ENCODE measurements at places on chromosomes 4 and X.

- DNase-seq, result no peak
Observed at GRCh38 chr4:1297023-1297395, 7.3 kb downstream of the MAEA start.

DNA sequence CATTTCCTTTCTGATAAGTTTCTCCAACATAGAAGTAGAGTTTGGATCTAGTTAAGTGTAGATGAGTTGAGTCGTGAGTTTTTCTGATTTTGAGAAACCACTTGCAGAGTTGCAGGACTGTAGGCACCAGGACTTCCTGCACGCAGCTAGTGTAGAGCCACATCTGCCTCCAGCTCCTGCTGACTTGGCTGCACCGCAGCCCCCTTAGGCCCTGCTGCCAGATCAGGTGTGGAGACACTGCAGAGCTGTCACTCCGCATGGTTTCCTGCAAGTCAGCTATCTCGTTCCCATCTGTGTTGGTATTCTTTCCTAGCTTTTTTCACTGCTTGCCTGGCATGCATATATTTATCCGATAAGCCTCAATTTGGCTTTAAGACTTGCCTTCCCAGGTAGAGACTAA, 48.9 kb downstream of the PCDH7 start:
- DNase-seq, result no peak

- no peak for DNase-seq
Observed at GRCh38 chrX:149205937-149206336, 299.2 kb downstream of the IDS start.

GRCh38 chr4:55675196-55675793, 39.2 kb upstream of the NMU start:
- DNase-seq, result no peak

GRCh38 chr4:54066718-54067129, 2.3 kb upstream of the CHIC2 start:
- no peak for DNase-seq

- DNase-seq, result no peak
Observed at GRCh38 chrX:63354484-63354883, 3.4 kb upstream of the SPIN4 start.

DNA sequence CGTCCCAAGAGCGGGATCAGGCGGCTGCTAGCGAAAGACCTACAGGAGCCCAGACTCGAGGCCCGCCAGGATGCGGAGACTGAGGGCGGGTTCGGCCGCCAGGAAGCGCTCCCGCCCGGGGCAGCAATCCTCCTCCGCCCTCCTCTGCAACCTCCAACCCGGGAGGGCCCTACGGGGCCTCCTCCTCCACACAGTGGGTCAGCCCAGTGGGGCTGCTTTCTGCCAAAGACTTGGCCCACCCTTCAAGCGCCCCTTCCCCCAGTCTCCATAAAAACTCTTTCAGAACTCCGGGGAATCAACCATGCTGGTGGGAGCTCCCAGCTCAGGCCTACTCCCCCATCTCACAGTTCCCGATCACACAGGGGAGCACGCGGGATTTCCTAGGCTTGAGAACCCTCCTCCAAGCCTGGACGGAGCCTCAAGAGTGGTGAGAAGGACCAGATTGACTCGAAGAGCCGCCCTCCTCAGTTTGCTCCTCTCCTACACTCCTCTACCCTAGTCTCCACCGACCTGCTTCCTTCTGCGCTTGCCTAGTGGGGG, 77.5 kb downstream of the RLIM start:
- DNase-seq, result no peak

DNA sequence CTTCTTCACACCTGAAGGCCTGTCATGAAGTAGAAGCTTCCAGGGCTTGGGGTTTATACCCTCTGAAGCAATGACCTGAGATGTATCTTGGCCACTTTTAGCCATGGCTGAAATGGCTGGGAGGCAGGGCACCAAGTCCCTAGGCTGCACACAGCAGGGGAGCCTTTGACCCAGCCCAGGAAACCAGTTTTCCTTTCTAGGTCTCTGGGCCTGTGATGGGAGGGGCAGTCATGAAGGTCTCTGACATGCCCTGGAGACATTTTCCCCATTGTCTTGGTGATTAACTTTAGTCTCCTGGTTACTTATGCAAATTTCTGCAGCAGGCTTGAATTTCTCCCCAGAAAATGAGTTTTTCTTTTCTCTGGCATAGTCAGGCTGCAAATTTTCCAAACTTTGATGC, 511.0 kb upstream of the KLHL4 start:
- DNase-seq, result no peak

DNA sequence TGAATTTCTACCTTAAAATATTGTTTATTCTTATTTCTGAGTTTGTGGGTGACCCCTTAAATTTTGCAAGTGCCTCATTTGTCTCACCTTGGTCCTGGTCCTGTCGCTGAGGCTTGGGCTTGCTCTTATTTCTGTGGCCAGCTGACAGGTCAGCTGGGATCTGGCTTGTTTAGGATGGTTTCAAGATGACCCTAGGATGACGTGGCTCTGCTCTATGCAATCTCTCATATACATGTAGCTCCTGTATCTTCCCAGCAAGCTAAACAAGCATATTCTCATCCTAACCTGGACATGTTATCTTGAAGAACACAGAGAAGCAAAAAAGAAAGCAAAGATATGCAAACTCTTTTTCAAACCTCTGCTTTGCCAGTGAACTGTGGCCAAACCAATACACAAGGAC, 158.4 kb downstream of the BANK1 start:
- DNase-seq, result no peak

GRCh38 chr4:61994036-61994435, 793.9 kb downstream of the ADGRL3 start:
- DNase-seq, result no peak

All from NCI-H774 (cell line).